ENCODE measurements at places on chromosomes 11 and 22.

DNA sequence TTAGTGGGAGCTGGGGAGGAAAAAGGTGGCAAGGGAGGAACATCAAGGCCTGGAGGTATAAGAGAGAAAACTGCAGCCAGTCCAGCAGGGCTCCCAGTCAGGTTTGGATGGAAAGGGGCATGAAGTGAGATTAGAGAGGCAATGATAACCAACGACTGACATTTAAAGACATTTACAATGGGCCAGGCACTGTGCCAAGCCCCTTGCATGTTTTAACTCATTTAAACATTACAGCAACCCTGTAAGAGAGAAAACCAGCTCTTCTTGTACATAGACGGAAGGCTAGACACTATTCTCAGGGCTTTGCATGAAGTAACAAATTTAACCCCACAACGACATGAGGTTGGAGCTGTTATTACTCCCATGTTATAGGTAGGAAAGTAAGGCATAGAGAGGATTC lies 32.1 kb upstream of the PAK1 start:
- no peak for DNase-seq

DNA sequence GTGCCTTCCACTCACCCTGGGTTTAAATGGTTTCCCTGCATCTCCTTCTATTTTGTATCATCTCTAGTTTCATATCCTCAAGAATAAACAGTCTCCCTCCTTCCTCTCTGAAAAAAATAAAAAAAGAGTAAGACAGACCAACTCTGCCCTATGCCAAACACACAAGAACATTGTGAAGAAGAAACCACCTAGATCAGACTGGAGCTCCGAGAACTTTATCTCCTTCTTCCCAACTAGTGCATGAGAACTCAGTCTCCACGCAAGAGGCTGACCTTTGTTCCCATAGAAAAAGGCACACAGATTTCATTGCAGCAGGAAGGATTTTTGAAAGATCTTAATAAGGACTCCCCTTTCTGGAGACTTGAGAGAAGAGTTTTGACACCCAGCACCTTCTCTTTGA lies 8.7 kb upstream of the PEX26 start:
- no peak for DNase-seq

DNA sequence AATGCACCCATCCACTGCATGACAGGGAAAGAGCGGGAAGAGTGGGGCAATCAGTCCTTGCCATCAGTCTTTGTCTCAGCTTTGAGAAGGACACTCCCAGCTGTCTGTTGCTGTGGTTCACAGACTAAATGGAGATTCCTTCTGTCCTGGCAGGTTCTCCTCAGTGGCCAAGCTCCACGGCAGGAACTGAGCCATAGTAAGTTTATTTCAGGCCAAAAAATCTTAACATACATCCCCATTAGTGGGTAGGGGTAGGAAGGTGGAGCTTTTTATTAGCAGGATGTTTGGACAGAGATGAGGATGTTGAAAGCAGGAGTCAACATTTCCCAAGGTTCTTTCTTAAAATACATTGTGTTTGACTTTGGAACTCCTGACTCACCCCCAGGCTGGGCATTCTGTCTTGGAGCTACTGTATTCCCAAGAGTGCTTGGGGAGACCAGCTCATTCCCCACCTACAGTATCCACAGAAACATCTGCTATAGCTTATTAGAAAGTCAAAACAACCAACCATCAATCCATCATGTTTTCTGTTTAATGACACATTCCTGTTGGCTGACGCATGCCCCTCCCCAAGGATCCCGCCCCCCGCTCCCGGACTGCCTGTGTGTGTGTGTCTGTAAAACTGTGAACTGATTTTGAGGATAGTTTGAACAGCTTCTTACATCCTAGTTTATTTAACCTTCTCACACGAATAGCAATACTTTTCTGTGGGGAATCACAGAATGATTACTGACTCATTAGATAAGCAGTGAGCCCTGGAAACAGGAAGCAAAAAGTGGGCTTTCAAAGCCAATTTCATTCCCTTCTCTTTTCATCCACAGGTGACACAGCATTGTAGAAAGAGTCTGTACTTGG lies 109.5 kb downstream of the CCDC81 start:
- peak; percentile 61 for DNase-seq

DNA sequence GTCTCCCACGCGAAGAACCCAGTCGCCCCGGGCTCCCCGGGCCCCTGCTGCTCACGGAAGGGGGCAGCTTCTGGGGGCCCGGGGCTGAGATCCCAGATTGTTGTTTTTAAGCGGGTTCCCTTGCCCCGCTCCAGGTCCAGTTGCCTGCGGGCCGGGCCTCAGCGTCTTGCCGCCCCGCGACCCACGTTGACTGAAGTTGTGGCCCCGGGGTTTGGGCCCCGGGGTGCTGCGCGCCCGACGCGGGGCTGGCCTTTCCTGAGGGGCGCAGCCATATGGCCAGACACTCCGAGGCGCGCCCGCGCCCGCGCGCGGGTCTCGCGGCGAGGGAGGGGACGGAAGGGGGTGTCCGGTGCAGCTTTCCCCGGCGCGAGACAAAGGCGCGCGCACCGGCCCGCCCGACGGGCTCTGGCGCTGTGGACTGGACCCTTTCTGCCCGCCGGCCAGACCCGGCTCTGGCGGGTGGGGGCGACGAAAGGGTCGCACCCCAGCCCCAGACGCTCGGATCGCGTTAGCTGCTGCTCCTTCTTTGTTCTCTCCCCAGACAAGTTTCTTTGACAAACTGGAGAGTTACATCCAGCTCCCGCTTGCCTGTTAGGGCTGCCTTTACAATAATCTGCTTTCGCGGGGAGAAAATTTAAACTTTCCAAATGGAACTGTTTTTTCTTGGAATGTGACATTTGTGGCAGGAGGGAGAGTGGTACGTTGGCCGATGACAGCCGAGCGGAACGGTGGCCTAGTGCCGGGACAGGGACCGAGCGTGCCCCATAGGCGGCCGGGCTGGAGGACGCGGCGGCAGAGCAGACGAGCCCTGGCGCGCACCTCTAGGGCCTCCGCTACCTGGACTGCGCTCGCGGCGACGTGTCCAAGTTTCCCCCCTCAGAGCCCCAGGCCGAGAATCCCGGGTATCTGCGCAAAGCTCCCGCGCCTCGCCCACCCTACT lies 716 bp downstream of the AMOTL1 start:
- DNase-seq, result peak; percentile 52

DNA sequence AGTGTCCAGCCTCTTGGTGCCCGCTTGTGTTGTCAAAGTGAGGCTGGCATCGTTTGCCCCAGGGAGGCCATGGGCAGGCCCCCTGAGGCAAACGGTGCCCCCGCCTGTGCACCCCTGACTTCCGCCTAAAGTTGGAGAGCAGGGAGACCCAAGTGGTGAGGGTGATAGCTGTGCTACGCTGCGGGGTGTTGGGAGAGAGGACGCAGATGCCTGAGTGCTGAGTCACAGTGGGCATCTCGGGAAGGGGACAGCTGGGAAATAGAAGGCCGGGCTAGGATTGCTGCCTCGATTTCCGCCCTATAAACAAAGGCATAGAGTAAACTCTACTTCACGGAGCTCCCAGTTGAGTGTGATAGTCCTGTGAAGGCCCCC lies 5.8 kb downstream of the GRIK4 start:
- DNase-seq, result no peak

GRCh38 chr11:76524919-76525318 lies 80.1 kb downstream of the EMSY start:
- no peak for DNase-seq

GRCh38 chr11:65187146-65187675 lies 5.5 kb downstream of the CAPN1 start:
- no peak for DNase-seq

DNA sequence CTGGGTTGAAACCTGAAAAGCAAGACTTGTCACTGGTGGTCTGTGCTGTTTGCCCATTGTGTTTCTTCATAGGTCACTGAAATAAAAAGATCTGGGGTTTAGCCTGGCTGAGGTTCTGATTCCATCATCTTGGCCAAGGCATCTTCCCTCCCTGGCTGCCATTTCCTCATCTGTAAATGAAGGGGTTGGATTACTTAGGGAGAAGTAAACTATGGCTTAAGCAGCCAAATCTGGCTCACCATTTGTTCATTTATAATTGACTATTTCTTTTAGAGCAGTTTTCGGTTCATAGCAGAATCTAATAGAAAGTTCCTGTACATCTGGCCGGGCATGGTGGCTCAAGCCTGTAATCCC lies 52.3 kb upstream of the YWHAH start:
- DNase-seq, result no peak

DNA sequence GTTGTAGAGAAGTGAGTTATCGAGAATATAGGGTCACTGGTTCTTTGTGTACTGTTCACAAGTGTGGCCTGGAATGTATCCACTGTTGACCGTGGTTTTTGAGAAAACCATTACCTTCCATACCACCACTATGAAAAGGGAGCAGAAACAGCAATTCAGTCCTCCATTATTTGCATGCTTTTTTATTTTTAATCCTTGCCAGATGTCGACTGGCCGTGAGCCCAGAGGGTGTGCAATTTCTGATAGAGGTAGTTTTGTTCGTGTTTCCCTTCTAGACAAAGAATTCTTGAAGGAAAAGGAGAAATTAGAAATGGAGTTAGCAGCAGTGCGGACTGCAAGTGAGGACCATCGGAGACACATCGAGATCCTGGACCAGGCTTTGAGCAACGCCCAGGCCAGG lies 81.7 kb downstream of the AMOTL1 start:
- DNase-seq, result no peak

GRCh38 chr22:40624770-40625169 lies 11.7 kb downstream of the MRTFA start:
- no peak for DNase-seq

- no peak for DNase-seq
Measured at GRCh38 chr11:65506290-65506771, 7.5 kb downstream of the MALAT1 start.

DNA sequence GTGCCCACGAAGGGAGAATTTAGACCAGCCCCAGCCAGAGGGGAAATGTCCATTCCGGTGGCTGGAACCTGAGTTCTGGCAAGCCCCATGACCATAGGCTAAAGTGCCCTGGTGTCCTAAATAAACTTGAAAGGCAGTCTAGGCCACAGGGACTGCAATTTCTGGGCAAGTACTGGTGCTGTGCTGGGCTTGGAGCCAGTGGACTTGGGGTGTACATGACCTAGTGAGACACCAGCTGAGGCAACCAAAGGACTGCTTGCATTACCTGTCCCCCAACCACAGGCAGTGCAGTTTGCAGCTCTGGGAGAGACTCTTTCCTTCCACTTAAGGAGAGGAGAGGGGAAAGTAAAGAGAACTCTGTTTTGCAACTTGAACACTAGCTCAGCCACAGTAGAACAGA lies 23.7 kb downstream of the RRP8 start:
- DNase-seq, result no peak

DNA sequence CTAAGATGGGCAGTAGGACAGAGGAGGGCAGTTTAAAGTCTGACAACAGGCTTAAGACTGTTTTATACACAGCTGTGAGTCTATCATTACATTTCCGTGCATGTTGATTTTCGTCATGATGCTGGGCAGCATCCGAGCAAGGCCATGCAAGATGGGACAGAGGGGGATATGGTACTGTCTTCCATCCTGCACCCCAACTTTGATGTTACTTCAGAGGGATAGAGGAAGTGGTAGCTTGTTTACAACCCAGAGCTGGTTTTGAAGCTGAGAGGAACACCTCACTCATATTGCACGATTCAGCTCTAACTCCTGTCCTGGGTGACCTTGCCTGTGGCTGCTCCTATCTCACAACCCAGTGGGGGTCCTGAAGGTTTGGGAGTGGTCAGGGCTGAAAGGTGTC lies 3.0 kb upstream of the SORL1 start:
- no peak for DNase-seq

DNA sequence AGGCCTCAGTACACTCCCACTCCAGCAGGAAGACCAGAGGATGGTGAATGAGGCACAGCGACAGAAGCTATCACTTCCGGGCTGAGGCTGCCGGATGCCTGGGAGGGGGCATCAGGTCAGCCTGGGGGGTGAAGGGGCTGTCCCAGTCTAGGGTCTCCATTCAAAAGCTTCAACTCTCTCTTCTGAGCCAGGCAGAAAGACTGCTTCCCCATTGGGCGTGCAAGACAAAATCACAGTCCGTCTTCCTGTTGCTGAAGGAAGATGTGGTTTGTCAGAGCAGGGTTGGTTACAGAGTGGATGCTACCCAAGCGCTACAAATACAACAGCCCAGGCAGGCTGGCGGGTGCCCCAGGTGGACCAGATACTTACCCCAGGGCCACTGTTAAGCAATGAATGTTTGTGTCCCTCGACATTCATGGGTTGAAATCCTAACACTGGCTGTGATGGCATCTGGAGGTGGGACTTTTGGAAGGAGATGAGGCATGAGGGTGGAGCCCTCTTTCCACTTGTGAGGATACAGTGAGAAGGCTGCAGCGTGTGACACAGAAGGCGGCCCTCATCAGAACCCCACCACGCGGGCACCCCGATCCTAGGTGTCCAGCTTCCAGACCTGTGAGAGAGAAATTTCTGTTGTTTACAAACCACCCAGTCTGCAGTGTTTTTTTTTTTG lies 12.0 kb downstream of the UPK3A start:
- no peak for DNase-seq

GRCh38 chr11:132430429-132431062 lies 1060.1 kb downstream of the NTM start:
- DNase-seq, result no peak
